ENCODE measurements at places on chromosomes 5 and 9.

DNA sequence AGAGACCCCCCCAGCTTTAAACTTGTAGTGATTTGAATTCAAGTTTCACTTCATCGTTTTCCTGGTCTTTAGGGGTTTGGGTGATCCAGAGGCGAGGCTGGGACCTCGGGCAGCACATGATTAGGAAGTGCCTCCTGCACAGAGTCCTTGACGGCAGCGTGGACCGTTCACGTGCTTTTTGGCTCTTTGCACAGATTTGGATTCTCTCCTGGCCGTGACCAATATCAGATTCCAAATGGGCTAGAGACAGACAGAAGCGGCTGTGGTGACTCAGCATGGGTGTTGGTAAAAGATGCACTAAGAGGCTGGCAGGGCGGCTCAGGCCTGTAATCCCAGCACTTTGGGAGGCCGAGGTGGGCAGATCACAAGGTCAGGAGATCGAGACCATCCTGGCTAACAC, 117.2 kb upstream of the CACNA1B start:
- no peak for DNase-seq

DNA sequence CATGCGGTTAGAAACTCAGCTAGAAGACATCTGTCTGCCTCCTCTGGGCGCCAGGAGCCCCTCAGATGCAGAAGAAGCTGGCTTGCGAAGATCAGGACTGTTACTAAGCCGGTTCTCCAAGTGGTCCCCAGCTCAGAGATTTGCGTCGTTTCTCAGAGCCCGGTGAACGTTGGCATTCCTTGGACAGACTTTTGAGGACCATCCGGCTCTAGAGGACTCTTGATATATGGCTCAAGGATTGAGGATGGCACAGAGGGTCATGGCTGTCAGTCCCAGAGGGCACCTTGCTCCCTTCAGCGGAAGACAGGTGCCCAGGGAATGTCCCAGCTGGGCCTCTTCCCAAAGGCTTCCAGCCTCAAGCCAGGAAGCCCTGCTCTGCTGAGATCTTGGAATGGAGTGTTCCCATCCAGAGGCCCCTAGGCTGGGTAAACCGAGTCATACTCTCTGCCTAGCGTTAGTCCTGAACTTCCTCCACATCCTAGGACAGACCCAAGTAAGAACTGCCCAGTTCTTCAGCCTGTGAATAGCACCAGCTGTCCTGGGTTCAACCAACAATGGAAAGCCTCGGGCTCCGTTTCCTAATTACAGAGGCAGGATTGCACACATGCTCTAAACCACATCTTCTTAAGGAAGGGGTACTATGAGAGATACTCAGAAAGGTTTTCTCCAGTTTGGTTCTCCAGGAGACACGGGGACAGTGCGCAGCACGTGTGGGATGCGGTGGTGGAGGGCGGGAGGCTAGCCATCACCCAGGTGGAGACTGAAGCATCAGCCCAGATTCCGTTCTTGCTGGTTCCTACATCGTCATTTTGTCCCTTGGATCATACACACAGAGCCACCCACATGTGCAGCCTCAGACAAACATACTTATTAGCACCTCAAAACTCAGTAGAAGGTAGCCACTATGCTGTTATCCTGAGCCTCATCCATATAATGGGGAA, 51.4 kb downstream of the ZNF354C start:
- no peak for DNase-seq

- no peak for DNase-seq
Observed at GRCh38 chr5:72065751-72066255, 41.5 kb upstream of the MAP1B start.

GRCh38 chr9:79334001-79334400, 237.8 kb upstream of the TLE4 start:
- no peak for DNase-seq

DNA sequence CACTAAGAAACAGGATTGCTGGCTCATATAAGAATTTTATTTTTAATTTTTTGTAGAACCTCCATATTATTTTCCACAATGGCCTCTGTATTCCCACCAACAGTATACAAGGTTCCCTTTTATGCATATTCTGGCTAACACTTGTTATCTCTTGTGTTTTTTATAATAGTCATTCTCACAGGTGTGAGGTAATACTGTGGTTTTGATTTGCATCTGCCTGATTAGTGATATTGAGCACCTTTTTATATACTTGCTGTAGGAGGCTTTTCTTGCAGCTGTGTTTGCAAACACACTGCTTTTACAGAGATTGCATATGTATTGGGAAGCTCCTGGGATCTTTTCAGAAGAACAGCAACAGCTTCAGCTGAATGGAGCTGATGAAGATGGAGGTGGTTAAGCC, 164.8 kb downstream of the DEPDC1B start:
- no peak for DNase-seq

GRCh38 chr5:11443831-11444230, 460.4 kb downstream of the CTNND2 start:
- no peak for DNase-seq

- no peak for DNase-seq
Observed at GRCh38 chr5:125190232-125191087, 444.0 kb upstream of the ZNF608 start.

GRCh38 chr9:32500768-32501167, 25.2 kb downstream of the RIGI start:
- DNase-seq: peak; percentile 3

GRCh38 chr5:179115845-179116524, 55.8 kb downstream of the ZNF354C start:
- DNase-seq: no peak

DNA sequence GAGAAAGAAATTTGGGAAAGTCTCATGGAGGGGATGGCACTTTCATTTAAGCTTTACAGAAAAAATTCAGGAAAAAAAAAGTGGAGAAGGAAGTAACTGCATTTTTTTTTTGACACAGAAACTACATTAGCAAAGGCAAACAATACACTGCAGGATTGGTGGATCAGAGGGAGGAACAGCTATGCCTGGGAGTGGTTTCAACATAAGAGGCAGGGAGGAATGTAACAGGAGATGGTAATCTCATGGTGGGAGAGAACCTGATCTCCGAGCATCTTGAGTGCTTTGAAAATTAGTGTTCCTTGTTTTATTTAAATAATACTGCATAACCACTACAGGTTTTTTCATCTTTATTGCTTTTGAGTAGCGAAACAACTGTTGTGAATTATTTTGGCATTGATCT, 249.4 kb downstream of the FAM170A start:
- DNase-seq: no peak

DNA sequence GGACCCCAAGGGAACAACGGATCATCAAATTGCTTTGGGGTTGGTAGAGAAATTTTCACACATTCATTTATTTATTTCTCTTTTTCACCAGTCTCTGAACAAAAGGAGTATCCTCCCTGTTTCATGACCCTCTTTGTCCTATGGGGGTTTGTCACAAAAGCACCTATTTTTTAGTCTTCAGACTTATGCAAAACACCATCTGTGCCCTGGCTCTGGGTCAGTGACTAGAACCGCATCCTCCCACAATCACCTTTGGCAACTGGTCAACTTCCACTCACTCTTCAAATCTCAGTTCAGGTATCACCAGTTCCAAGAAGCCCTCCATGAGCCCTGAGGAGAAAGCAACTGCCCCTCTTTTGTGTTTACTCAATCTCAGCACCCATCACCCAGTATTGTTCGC, 395.7 kb downstream of the CDK5RAP2 start:
- DNase-seq: no peak

- DNase-seq: no peak
Observed at GRCh38 chr9:3824581-3824980, 298.8 kb upstream of the RFX3 start.

- peak; percentile 88 for DNase-seq
Observed at GRCh38 chr5:82312373-82312856, 34.3 kb upstream of the RPS23 start.

DNA sequence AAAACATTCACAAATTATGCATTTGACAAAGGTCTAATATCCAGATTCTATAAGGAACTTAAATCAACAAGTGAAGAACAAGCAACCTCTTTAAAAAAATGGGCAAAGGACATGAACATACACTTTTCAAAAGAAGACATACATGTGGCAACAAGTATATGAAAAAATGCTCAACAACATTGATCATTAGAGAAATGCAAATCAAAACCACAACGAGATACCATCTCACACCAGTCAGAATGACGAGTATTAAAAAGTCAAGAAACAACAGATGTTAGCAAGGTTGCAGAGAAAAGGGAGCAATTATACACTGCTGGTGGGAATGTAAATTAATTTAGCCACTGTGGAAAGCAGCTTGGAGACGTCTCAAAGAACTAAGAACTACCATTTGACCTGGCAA, 38.9 kb upstream of the TNFSF15 start:
- no peak for DNase-seq

- no peak for DNase-seq
Observed at GRCh38 chr5:56482363-56482762, 249.2 kb upstream of the ANKRD55 start.

- no peak for DNase-seq
Observed at GRCh38 chr9:9124616-9125015, 1325.0 kb upstream of the DMAC1 start.
